NCI-H187 (cell line): ENCODE measurements at places on chromosomes 3 and 15.

DNA sequence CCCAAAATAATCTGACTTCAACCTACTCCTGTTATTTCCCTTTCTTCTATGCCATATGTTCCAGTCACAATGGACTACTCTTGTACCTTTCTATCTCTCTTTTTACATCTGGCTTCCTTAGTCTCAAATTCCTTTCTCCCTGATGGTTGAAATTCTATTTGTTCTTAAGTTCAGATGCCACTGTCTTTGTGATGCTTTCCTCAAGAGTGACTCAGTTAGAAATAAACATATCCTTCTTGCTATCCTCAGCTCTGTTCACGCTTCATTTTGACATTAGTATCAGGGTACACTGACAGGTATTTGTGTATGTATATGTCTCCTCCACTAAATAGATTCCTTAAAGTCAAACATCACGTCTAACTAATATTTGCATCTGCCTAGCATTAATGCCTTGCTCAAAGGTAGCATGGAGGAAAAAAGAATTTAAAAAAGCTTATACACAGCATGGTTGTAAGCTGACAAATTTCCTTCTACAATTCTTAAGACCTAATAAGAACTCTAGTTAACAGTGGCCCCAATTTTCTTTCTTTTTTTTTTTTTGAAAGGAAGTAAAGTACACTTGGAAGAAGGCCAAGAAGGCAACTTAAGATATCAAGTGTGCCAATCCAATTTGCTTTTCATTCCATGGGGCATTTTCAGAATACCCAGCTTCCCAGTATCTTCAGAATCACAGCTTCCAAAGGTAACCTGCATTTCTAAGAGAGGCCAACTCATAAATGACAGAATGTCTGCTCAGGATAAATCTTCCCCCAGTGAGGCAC is 58.0 kb downstream of the CHAC1 start:
- no peak for DNase-seq

DNA sequence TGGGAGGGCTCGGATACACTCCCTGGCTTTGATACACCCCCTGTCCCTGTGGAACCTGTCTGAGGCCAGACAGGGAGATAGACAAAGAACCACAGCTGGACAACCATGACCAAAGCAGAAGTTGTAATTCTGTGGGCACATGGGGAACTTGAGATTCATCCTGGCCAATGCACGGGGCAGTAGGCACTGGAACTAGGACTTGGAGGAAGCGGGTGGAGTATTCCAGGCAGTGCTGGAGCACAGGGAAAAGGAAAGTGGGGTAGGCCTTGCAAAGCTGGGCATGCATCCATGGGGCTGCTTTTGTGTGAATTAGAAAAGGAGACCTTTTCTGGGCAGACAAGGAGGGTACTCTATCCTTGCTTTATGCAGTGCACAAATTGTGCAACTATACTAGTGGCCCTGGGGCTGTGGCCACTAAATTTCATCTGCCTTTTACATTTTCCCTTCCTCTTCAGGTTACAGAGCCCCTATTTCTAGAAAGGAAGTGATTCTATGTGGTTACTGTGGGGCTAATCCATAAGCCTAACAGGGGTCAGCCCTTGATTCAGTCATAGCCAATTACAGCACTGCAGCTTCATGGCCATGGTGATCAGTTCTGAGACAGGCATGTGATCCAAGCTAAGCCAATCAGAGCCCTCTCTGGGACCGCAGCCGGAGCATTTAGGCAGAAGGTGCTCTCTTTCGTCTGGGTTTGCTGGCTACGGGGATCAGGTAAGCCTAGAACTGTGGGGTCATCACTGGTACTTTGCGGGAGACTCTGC is 21.0 kb downstream of the CRABP1 start:
- DNase-seq = no peak

DNA sequence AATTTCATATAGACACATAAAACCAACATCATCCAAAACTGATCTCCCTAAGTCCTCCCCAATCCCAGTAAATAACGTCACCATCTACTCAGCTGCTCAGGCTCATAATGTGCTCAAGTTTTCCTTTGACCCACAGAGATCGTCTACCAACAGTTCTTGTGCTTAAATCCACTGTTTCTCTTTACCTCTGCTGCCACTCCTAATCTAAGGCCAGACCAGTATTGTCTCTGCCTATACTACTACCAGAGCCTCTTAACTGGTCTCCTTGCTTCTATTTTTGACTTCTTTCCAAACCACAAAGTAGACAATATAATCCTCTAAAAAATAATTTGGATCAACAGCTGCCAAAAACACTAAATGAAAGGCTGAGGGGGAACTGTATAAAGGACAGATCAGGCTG is 65.3 kb downstream of the CLASP2 start:
- no peak for DNase-seq

DNA sequence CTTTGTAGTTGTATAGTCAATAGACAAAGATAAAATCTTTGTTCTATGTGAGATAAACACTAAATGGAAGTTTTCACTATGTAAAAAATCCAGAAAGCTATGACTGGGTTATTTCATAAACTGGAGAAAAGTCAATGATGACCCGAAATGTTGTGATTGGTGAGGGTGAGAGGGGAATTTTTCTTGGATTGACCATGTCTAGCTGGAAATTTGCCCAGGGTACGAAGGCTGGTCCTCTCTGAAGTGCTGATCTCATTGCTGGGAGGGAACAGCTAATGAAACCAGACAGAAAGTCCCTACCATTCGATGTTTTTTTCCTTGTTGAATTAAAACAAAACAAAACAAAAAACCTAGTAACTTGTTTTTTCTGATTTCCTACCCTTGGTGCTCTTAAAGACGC is 14.3 kb downstream of the TPRG1 start:
- no peak for DNase-seq

GRCh38 chr3:45640724-45641361 is 46.3 kb downstream of the LIMD1 start:
- DNase-seq = no peak
